ENCODE measurements at places on chromosomes 3 and 15. TPM values are rescaled to one million over a fixed set of nuclear protein-coding genes. Genes with fewer than 3 reads are reported as not detected.

DNA sequence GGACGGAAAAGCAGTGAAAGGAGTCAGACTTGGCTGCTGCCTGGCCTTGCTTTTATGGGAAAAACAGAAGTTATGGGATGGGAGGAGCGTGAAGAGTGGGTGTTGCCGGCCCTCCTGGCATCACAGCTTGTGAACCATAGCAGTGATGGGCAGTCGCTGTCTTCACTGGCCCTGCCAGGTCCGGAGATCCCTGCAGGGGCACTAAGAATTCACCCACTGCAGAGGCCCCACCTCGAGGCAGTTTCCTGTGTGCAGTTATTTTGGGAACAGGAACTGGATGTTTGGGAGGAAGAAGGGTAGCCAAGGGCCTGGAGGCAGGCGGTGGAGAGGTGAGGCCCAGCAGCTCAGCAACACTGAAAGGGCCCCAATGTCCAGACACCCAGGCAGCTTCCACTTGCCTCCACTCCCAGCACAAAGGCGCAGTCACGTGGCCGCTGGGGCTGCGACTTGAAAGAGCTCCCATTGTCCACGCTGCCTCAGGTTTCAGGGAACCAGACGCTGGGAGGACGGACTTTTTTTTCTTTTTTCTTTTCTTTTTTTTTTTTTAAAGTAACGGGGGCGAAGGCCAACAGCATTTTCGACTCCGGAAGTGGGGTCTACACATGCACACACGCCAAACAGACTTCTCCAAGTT, 255.6 kb downstream of the ZNF621 start:
- peak overlapping the region; percentile 71 for H3K27ac ChIP-seq
- no peaks in the 10 kb centered on the region for H3K27me3 ChIP-seq
- no peak overlapping the region for H3K4me3 ChIP-seq

DNA sequence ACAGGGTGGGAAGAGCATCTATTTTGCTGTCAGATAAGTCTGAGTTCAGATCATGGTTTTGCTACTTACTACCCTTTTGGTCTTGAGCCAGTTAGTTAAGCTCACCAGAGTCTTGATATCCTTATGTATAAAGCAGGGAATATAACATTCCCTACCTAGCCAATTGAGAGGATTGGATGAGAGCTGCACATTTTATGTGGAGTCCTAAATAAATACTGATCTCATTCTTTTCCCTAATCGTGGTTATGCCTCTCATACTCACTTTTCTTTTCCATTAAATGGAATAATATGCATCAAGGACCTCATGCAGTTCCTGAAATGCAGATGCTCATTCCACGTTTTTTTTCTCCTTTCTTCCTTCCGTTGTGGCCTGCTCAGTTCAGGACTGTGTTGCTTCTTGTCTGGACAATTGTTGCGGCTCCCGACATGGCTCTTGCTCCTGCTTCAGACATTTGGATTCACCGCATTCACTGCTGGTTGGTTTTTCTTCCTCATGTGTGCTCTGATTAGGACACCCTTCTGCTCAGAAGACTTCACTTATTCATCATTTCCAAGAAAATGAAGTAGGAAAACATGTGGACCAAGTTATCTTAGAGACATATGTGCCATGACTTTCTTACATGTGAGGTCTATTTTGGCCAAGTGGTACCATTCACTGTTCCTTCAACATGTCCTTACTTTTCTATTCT, 90.2 kb downstream of the NFKBIZ start:
- no peaks in the 10 kb centered on the region for H3K27me3 ChIP-seq
- H3K27ac ChIP-seq: no peak overlapping the region
- H3K4me1 ChIP-seq: peaks cover 14% of the 10 kb centered on the region
- H3K4me3 ChIP-seq: no peak overlapping the region
- no peak for DNase-seq

GRCh38 chr3:115787818-115788217, 164.5 kb downstream of the GAP43 start:
- no peak for DNase-seq
- H3K36me3 ChIP-seq: no peaks in the 10 kb centered on the region
- H3K27ac ChIP-seq: no peak overlapping the region

GRCh38 chr3:56368846-56369245, 99.4 kb downstream of the ERC2 start:
- H3K4me3 ChIP-seq: no peak overlapping the region
- no peaks in the 10 kb centered on the region for H3K27me3 ChIP-seq
- no peaks in the 10 kb centered on the region for H3K4me1 ChIP-seq
- H3K36me3 ChIP-seq: no peaks in the 10 kb centered on the region

IL17RC gene
- 57.8 TPM for total RNA-seq

DNA sequence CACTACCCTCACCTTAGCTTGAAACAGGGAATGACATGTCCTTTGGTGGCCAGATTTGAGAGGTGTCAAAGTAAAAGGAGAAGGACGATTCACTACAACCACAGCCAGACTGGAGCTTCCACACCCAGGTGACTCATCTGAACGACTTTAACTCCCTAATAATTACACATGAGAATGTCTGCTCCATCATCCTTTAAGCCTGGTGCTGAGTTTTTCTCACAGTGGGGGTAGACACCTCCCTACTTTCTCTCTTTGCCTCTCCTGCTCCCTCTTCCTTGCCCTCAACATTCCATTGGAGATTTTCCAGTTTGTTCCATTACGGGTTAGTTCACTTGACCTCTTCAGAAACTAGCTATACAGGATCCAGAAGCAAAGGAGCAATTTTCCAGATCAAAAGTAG, 154.3 kb upstream of the BHLHE40 start:
- H3K4me3 ChIP-seq: no peak overlapping the region
- DNase-seq: no peak
- H3K27me3 ChIP-seq: no peaks in the 10 kb centered on the region
- peak overlapping the region; percentile 86 for H3K27ac ChIP-seq

GRCh38 chr3:157059661-157060060, 100.3 kb downstream of the CCNL1 start:
- H3K4me3 ChIP-seq: no peak overlapping the region
- no peaks in the 10 kb centered on the region for H3K36me3 ChIP-seq

HMCES gene
- total RNA-seq: 21.2 TPM

- no peaks in the 10 kb centered on the region for H3K36me3 ChIP-seq
- no peaks in the 10 kb centered on the region for H3K4me1 ChIP-seq
- no peak overlapping the region for H3K4me3 ChIP-seq
- DNase-seq: no peak
- H3K27ac ChIP-seq: no peak overlapping the region
These were observed 78.5 kb upstream of the CCNL1 start for GRCh38 chr3:157238457-157238856.

ZNF660 gene
- total RNA-seq: 2.3 TPM

- peak overlapping the region; percentile 53 for H3K4me3 ChIP-seq
- H3K27ac ChIP-seq: peak overlapping the region; percentile 45
- H3K4me1 ChIP-seq: peaks cover 20% of the 10 kb centered on the region
These were observed 1.7 kb downstream of the CLDN11 start for GRCh38 chr3:170420307-170420821.

DNA sequence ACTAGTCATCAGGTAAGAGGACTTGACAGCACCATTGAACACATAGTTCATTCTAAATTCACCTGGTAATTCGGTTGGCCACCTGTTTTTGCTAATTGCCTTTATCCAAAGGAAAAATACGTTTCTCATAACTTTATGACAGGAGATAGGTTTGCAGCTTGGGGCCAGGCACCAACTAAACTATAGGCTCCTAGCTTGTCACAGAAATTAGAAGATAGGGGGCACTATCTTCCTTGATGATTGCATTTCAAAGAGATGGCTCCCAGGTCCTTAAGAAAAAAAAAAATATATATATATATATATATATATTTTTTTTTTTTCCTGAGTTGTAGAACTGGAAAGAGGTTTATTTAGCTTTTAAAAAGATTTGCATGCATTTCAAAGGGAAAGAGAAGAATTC, 563.6 kb downstream of the NAALADL2 start:
- H3K4me3 ChIP-seq: no peak overlapping the region
- no peak for DNase-seq
- H3K36me3 ChIP-seq: no peaks in the 10 kb centered on the region
- H3K27me3 ChIP-seq: no peaks in the 10 kb centered on the region

LNP1 gene
- total RNA-seq: 3.3 TPM

CSPG4 gene
- total RNA-seq: 151 TPM

DNA sequence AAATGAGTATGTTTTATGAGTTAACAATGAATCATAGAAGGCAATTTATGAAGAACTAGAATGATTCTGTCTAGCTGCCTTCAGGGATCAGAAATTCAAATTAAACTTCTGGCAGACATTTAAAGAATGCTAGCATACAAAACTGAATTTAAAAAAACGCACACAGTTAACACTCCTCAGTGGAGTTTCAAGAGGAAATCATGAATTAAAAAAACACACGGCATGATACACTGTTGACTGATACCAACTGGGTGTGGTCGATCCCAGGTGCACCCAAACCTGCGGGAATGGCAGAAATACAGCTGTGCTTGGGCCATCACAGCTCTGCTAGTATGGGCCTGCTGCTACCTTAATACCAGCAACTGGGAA, 526.0 kb downstream of the FOXP1 start:
- H3K4me3 ChIP-seq: no peak overlapping the region
- peaks cover 95% of the 10 kb centered on the region for H3K4me1 ChIP-seq
- no peaks in the 10 kb centered on the region for H3K36me3 ChIP-seq
- no peaks in the 10 kb centered on the region for H3K27me3 ChIP-seq
- H3K27ac ChIP-seq: peak overlapping the region; percentile 92

DNA sequence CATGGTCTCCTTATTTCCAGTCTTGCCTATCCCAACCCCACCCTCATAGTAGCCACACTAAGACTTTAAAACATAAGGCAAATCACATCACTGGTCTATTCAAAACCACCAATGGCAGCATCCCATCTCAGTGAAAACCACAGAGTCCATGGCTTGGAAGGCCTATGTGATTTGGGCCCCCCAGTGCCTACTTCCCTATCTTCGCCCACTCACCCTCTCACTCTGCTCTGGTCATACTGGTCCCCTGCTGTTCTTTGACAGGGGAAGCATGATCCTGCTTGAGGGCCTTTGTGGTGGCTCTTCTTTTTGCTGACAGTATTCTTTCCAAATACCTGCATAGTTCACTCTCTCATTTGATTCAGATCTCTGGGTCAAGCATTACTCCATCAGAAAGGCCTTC, 3.3 kb downstream of the GTF2A2 start:
- H3K4me3 ChIP-seq: no peak overlapping the region
- DNase-seq: no peak
- H3K4me1 ChIP-seq: no peaks in the 10 kb centered on the region
- H3K27me3 ChIP-seq: no peaks in the 10 kb centered on the region
- H3K27ac ChIP-seq: no peak overlapping the region

ANXA2 gene
- total RNA-seq: 366 TPM

WDR49 gene
- 0.81 TPM for total RNA-seq

DNA sequence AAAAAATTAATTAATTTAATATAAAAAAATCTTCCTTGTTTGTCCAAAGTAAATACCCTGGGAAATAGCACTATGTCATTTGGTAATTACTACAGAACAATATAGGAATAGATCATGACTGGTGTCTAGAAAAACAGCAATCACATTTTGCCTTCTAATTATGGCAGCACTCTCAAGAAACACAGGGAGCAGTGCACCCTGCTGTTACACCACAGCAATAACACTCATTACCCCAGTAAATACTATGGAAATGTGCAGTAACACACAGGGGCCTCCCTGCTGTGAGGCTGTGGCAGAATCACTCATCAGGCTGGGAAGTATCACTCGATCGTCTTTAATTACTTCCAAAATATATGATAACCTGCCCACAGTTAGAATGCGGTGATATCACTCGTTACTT, 646.0 kb downstream of the TUSC7 start:
- H3K4me3 ChIP-seq: no peak overlapping the region
- no peaks in the 10 kb centered on the region for H3K4me1 ChIP-seq
- no peaks in the 10 kb centered on the region for H3K27me3 ChIP-seq
- no peak overlapping the region for H3K27ac ChIP-seq
- H3K36me3 ChIP-seq: no peaks in the 10 kb centered on the region

TTLL13 gene
- not detected for total RNA-seq

GRCh38 chr15:73375755-73376305, 7.1 kb upstream of the HCN4 start:
- H3K4me1 ChIP-seq: peaks cover 6% of the 10 kb centered on the region
- no peak for DNase-seq
- H3K27ac ChIP-seq: no peak overlapping the region

TMEM45A gene
- 23.9 TPM for total RNA-seq

DNA sequence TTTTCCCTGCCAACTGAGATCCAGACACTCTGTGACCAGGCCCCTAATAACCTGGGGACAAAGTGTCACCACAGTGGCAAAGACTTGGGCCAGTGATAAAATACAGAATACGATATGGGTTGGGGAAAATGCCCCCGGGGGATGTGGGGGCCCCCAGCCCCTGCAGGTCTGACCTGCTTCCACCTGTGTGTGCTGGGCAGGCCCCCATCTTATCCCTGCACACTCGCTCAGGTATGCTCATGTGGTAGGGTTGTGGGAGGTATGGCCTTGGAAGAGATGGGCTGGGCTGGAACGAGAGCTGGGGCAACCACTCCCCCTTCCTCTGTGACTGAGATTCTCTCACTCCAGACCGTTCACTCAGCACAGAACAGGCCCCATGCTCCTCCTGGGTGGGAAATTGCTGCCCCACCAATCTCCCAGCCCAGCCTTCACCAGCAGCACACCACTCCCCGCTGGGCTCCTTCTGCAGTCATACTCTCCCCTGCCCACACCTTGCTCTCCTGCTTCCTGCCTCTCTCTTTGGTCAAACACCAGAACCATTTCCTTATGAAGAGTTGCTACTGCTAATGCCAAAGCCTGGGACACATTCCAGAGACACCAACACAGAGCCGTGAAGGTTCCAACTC, 9.6 kb upstream of the CPEB1 start:
- no peaks in the 10 kb centered on the region for H3K36me3 ChIP-seq
- no peaks in the 10 kb centered on the region for H3K27me3 ChIP-seq
- H3K4me1 ChIP-seq: no peaks in the 10 kb centered on the region

- H3K4me1 ChIP-seq: peaks cover 14% of the 10 kb centered on the region
- DNase-seq: no peak
- H3K27ac ChIP-seq: no peak overlapping the region
- no peak overlapping the region for H3K4me3 ChIP-seq
These were observed 11.1 kb downstream of the SLC6A6 start for GRCh38 chr3:14413381-14414071.

- no peaks in the 10 kb centered on the region for H3K27me3 ChIP-seq
- H3K36me3 ChIP-seq: no peaks in the 10 kb centered on the region
- DNase-seq: no peak
These were observed 5.2 kb downstream of the C3orf49 start for GRCh38 chr3:63824309-63824708.

DNA sequence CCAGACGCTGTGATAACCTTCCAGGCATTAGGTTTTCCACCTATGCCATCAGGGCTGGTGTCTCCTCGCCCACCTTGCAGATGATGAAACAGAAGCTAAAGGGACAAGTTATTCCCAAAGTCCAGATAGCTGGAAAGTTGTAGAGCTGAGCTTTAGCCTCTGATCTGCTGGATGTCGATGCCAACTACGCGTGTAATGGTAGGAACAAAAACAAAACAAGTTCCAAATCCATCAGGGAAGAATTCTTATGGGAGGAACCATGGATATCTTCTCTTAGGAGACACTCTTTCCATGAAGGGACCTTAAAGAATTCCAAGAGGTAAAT, 28.1 kb upstream of the RHO start:
- H3K27ac ChIP-seq: no peak overlapping the region
- H3K4me1 ChIP-seq: peaks cover 5% of the 10 kb centered on the region
- no peak for DNase-seq
- peaks cover 8% of the 10 kb centered on the region for H3K36me3 ChIP-seq

ABHD17C gene
- 2.9 TPM for total RNA-seq
